ENCODE measurements at places on chromosomes 6 and 20.

DNA sequence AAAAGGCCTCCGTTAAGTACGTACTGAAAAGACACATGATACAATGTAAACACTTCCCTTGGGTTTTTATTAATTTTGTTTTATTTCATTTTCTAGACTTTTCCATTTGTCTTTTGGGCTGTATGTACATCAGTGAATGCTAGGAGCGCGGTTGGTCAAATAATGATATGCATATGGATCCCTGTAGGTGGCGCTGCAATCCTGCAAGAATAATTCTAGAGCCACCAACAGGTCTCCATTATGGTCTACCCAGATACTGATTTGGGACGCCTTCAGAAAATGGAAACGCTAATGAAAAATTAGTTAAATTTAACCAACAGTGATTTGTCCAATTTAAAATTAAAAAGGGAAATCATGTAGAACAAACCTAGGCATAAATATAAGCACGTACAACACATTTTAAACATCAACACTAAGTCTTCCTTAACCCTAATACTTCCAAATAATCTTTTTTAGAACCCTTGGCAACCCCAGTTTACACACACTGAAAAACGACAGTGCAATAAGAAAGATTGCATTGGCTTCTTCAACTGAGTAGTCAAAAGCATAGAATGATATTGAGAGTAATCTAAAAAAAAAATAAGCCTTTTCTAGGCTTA, 433.5 kb downstream of the RFPL4B start:
- peak; percentile 78 for DNase-seq

DNA sequence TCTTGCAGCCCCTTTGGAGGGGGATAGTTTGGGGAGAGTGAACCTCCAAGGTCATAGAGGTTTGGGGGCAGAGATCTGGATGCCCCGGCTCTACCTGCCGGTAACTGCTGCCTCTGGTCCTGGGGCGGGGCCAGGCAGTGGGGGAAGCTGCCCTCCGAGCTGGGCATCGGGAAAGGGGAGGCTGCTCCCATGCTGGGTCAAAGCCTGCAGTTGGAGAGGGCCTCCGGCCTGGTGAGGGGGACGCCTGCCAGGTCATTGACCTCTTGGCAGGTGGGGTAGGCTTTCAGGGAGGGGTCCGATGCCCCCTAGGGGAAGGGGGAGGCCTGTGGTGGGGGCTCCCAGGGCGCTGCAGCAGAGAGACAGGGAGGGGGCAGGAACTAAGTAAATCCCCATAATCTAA, 7.1 kb downstream of the COL11A2 start:
- DNase-seq, result no peak

GRCh38 chr6:63371104-63371715, 51.4 kb upstream of the LGSN start:
- DNase-seq, result no peak

- DNase-seq, result no peak
Measured at GRCh38 chr6:136960781-136961180, 38.7 kb downstream of the SLC35D3 start.

DNA sequence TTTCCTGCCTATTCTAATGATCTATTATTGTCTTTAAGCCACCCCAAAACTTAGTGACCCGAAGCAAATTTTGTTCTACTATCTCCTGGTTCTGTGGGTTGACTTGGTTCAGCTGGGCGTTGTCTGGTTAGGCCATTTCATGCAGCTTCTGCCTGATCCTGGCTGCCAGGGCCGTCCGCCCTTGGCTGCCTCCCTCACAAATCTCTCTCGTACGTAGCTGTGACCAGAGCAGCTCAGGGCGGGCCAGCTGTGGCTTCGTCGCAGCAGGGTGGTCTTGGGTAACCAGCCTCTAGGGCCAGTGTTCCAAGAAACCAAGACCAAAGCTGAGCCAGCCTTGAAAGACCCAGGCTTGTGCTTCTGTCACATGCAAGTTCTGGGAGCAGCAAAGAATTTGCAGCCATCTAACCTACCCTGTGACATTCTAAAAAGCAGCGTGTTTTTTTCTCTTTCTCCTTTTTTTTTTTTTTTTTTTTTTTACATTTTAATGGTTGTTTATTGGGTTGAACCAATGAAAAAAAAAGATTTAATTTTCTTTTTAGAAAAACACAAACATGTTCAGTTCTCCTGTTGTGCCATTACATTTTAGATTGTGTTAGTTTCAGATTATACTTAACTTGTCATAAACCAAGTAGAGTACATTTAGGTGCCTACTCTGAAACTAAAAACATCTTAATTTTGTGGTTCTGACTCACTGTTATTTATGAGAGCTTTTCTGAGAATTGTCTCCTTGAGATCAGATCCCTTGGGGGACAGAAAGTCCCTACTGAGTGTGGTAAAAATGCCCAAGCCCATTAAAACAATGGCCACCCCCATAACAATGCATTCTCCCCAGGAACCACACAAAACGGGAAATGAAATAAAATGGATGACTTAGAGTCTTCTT, 83.9 kb downstream of the ZDHHC14 start:
- no peak for DNase-seq

DNA sequence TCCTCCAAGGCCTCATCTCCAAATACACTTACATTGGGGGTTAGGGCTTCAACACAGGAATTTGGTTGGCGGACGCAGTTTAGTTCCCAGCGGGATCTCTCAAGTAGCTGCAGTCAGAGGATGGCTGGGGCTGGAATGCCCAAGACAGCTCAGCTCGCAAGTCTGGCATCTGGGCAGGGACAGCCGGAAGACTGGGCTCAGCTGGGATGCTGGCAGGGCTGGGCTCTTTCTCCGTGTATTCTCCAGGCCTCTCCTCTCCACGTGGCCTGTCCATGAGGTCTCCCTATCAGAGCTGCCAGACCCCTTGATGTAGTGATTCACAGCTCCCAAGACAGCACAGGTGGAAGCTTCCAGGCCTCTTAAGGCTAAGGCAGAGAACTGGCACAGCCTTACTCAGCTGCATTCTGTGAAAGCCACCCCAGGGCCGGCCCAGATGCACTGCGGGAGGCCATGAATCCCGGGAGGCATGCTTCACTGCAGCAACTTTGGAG, 5.0 kb downstream of the FGD2 start:
- DNase-seq, result no peak

DNA sequence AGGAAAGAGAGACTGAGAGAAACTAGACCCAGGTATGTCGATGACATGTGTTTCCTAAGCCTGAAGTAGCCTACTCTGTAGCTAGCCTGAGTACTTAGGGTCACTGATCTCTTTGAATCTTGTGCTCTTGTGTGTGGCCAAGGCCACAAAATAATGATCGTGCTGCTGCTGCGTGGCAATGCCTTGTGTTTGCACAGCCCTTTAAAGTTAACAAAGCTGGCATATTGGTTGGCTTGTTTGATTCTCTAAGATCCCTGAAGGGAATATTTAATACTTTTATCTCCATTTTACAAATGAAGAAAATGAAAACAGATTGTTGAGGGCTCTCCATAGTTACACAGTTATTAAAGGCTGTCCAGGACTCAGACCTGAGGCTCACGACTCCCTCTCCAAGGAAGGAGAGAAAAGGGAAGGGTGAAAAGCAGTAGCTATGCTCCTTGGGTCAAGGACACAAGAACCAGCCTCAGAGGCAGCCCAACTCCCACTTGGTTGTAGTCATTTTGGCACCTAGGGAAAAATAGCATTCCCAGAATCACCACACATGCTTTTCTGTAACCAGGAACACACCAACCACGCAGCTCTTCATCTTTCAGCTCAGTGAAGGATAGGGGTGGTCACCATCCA, 130.7 kb downstream of the LRFN2 start:
- DNase-seq, result no peak

GRCh38 chr20:16563066-16563806, 10.0 kb downstream of the KIF16B start:
- DNase-seq, result no peak

DNA sequence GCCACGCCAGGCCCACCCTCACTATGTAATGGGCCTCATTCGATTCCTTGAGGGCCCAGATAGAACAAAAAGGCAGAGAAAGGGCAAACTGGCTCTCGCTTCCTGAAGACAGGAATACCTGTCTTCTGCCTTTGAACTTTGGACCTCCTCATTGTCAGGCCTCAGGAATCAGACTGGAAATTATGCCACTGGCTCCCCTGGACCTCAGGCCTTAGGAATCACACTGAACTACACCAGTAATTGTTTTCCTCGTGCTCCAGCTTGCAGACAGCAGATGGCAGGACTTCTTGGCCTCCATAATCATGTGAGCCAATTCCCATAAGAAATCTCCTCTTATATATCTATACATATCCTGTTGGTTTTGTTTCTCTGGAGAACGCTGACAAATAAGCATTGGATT, 258.6 kb upstream of the KCNG1 start:
- no peak for DNase-seq

DNA sequence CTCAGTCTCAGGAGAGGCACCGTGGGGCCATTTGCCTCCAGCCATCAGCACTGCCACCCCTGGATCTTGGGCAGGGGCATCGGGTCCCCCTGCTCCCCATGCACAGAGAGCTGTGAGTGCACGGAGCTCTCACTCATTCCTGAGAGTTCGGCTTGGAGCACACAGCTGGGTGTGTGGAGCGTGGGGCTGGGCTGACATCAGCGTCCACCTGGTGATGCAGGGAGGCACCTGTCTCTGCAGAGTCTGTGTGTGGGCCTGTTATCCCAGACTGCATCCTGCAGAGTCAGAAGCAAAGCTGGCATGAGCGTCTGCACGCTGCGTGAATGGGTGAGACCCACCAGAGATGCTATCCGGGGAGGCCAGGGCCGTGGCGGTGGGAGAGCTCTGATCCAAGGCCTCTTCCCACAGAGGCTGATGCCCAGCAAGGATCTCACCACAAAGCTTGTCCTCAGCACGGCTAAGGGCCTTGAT, 248.8 kb upstream of the AFDN start:
- peak; percentile 36 for DNase-seq

GRCh38 chr6:22765015-22765414, 195.6 kb downstream of the HDGFL1 start:
- no peak for DNase-seq

DNA sequence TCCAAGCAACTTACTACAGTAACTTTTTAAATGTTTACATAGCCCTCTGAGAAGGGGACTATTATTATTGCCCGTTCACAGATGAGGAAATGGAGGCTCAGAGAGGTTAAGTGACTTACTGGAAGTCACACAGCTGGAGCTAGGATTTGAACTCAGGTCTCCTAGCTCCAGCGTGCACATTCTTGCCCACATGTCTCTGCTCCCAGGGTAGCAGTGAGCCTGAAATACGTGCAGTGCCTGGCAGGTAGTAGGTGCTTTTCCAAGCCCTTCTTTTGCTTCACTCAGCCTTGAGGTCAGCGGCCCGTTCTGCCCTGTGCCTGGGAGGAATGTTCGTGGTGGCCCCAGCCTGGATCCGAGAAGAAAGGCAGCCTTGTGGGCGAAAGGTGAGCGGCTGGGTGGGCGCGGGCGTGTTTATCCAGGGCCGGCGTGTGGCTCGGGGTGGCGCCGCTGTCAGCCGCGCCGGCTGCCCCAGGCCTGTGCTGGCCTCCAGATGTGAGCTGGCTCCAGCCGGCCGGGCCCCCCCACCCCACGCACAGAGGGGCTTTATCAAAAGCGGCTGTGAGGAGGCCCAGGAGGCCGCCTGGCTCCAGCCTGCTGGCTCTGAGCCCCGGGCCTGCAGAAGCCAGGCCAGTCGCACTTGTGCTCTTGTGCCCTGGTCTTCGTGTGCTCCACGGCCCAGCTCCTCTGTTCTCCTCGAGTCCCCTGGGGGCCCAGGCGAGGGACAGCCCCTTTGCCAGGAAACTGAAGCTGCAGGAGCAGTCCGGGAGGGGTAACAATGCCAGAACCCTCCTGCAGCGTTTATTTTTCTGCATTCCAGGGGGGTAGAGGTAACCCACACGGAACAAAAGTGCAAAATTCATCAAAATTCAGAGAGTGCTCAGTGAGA, 58.1 kb downstream of the UBE2V1 start:
- DNase-seq, result peak; percentile 55

DNA sequence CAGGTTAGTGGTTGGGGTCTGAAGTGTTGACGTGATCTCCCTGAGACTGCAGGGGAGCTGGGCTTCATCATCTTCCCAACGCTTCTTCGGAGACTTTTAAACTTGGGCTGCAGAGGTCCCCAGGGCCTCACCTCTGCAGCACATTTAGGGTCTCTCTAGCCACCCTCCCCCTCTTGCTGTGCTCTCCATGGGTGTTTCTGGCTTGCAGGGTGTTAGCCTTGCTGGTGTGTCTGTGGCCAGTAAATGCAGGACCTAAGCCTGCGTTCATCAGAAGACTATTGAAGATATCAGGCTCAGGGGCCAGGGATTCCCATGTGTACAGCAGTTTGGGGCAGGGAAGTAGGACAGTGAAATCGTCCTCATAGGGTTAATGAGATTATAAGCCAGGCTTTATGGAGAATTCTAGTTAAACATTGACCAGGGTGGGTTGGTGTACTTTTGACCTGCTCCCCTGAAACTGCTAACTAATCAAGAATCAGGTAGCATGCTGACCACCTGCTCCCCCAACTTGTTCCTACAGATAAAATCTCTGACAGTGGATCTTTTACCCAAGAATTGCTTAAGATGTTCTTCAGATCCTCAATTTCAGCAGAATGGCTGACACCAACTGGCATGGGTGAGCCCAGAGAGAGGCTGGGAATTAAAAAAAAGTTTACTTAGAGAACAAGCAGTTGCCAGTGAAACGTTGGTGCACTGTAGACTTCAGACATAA, 3.8 kb upstream of the DDO start:
- no peak for DNase-seq

DNA sequence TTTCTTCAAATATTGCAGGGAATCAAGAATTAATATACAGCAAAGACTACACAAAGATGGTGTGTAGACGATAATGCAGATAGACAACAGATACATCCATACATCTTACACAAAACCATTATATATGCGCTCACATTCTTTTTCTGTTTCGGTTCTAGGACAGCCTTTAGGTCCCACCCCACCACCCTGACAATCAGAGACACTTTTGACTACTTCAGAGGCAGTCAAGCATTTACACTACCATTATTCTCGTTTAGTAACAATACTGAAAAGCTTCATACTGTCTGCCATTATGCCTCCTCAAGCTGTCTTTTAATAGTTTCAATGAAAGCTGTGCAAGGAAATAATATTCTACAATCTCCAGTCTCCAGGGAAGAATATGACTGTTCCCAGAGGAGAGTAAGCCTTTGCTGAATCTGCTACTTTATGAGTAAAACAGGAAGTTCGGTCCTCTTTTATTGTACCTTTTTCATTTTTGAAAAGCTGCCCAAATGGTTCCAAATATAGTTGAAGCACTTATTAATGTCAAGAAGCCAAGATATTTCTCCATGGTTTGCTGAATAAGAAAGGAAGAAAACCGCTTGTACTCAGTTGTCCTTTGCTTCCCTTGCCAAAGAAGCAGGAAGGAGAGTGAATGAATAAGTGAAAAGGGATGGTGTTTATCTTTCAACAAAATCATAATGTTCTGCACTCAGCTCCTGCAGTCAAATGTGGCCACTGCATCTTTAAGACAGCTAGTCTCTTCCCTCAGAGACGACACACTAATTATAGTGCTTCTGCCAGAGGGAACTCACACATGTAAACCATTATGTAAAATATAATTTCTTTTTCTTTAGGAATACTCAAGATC, 468.3 kb downstream of the CDC5L start:
- no peak for DNase-seq

Measured in mesothelial cell of epicardium (in vitro differentiated cells).